ENCODE measurements at places on chromosomes 12 and 14.

GRCh38 chr12:26631846-26632245, 201.1 kb downstream of the ITPR2 start:
- peak; percentile 35 for DNase-seq

DNA sequence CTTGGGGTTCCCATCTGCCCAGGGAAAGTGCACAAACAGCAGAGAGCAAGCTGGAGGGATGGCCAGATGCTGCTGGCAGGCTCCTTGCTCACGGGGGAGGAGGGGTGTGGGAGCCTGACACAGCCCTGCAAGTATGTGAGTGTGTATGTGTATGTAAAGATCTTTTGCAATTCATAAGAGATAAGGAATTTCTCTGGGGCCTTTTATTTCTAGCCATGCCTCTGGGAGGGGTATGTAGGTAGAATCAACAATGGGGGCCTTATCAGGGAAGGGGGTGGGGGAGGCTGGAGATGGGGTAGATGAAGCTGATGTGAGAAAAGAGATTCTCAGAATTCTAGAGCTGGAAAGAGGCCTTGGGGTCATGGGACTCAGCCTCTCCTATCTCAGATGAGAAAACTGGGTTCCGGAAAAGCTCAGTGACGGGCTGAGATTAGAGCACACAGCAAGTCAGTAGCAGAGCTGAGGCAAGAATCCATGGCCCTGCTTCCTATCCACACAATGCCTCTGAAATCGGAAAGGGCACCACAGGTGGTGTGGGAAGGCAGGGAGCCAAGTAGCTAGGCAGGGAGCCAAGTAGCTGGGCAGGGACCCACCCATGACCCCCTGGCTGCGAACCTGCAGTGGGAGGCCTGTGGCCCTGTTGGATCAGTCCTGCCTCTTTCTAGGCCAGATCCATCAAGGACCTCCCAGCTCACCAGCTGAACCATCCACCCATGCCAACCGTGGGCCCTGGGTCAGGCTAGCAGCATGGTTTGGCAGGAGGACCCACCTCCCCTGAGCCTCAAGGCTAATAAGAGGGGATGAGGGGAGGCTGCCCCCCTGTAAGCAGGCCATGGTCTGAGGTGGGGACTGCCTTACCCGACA, 54.7 kb downstream of the PLEKHG3 start:
- peak; percentile 65 for DNase-seq

GRCh38 chr14:90576981-90577660, 180.3 kb downstream of the CALM1 start:
- DNase-seq = no peak

- no peak for DNase-seq
These were observed 5.3 kb downstream of the NEK9 start for GRCh38 chr14:75121552-75121951.

- no peak for DNase-seq
These were observed 39.8 kb downstream of the SPRING1 start for GRCh38 chr12:116698116-116698515.

DNA sequence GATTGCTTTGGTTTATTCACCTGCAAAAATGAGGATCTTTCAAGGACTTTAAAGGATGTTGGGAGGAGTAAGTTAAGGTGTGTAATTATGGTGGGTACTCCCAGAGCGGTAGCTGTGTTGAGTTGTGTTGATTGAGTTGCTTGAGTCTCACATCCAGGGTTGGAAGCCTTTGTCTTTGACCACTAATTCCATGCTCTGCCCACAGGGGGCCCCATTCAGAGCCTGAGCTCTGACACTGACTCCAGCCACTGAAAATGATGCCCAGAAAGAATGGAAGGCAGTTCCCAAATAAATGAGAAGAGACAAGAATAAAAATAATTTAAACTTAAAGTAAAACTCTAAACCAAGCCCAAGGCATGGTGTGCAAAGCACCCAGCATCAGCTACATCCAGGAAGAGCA, 237.4 kb upstream of the PWP1 start:
- no peak for DNase-seq

DNA sequence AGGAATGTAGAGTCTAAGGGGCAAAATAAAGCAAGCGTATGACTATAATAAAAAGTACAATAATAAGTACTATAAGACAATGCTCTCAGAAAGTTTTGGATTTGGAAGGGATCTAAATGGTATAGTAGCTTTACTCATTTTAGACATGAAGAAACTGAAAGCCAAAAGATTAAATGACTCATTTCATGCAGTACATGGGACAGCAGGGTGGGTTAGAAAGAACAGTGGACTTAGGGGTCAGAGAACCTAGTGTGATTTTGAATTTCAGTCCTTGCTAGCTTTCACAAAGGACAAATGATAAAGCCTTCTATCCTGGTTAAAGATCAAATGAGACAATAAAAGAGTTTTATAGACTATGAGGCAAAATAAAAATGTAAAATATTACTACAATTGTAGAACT, 6.8 kb upstream of the LEMD3 start:
- no peak for DNase-seq

- DNase-seq = no peak
These were observed 135.9 kb downstream of the PAH start for GRCh38 chr12:102781117-102781516.

- no peak for DNase-seq
These were observed 158.3 kb downstream of the KIF26A start for GRCh38 chr14:104296388-104297312.

DNA sequence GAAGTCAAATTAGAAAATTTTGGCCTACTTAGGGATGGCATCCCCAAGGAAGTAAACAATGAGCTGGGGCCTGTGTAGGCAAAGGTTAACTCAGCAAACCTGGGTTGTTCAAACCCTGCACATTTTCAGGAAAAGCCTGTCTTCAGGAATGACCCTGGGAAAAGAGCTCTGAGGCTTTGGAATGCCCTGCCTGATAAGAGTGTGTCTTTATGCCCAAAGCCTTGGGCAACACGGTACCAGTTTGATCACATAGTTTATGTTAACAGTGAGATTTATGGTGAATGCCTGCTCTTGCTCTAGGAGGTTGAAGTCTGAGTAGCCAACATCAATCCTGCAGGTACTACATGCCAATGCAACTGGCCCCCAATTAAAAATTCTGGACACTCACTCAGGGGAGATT, 28.2 kb upstream of the STAB2 start:
- no peak for DNase-seq

DNA sequence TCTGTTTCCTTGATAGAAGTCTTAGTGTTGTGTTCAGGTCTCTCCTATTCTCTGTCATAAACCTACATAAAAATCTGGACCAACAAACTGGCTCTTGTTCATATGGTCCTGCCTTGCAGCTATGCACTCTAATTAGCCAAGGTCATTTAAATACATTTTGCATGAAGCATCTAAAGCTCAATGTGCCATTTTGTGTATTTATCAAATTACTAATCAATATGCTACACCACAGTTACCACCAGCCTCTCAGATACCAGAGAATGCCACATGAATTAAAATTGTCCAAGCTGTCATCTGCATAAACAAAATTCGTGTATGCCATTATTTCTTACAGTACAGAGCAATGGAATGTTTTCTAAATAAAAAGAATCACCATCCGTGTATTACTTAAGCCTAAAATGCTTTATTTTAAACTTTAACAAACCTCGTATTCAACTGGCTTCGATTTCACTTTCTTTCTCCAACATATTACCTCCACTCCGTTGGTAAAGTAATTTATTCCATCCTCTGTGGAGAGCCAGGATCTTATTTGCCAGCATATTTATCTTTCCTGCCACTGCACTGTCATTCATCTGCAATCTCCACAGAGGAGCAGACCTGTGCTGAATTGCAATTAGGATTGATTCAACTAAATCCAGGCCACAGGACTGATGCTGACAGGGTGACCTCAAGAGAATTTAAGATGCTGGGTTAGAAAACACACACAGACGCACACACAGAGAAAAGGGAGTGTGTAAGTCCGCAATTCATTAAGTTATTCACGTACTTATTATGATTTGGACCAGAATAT, 284.1 kb upstream of the FOXG1 start:
- DNase-seq = no peak

DNA sequence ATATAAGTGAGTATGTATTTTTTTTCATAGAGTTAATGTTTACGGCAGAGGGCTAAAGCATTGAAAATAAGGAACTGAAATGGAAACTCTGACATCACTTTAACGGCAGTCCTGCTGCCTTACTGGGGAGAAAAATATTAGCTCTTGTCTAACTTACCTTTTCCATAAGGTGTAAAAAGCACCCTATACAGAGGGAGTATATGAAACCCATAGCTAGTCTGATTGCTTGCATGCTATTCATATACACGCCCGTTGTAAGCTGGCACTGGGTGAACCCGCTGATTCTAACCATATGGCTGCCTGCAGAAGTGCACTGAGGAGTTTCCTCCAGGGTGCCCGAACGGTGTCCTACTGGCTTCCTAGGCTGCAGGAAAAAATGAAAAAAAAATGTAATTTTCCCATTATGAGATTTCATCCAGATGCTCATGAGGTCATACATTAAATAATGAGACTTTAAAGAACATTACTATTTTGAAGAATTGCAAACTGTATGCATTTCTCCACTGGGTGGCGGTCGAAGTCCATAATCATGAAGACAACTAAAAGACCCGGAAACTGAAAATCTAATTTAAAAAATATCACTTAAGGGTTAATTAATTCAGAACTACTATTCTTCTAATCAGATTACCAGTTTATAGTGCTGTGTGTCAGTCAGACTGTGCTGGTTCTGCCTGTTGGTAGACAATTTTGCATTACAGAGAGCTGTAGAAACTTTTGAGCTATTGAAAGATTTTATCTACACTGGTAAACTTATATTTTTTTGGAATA, 144.7 kb downstream of the ALX1 start:
- peak; percentile 11 for DNase-seq

DNA sequence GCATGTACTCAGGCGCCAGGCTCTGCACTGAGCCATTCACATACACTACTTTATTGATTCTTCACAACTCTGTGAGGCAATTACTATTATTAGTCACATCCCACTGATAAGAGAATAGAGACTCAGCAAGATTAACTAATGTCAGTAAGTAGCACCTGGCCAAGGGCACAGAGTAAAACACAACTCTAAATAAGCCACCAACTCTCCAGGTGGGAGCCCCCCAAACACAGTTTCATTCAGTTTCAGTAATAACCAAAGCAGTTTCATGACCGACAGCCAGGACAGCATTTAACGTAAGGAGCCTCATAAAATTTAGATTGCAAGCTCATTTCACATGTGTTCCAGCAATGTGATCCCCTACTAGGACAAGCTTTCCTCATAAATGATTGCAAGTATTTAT, 323.1 kb upstream of the CCDC196 start:
- DNase-seq = no peak

DNA sequence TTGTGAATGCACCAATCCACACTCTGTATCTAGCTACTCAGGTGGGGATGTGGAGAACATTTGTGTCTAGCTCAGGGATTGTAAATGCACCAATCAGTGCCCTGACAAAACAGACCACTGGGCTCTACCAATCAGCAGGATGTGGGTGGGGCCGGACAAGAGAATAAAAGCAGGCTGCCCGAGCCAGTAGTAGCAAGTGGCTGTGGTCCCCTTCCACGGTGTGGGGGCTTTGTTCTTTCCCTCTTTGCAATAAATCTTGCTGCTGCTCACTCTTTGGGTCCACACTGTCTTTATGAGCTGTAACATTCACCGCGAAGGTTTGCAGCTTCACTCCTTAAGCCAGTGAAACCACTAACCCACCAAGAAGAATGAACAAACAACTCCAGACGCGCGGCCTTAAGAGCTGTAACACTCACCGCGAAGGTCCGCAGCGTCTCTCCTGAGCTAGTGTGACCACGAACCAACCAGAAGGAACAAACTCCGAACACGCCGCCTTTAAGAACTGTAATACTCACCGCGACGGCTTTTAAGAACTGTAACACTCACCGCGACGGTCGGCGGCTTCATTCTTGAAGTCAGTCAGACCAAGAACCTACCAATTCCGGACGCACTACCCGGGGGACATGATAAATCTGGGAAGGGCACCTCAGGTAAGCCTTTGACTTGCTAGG, 4.6 kb upstream of the LDHB start:
- DNase-seq = no peak

- DNase-seq = no peak
These were observed 68.9 kb downstream of the ALG10B start for GRCh38 chr12:38385486-38385885.

- DNase-seq = peak; percentile 51
These were observed 48.8 kb downstream of the LTBP2 start for GRCh38 chr14:74563233-74563585.

DNA sequence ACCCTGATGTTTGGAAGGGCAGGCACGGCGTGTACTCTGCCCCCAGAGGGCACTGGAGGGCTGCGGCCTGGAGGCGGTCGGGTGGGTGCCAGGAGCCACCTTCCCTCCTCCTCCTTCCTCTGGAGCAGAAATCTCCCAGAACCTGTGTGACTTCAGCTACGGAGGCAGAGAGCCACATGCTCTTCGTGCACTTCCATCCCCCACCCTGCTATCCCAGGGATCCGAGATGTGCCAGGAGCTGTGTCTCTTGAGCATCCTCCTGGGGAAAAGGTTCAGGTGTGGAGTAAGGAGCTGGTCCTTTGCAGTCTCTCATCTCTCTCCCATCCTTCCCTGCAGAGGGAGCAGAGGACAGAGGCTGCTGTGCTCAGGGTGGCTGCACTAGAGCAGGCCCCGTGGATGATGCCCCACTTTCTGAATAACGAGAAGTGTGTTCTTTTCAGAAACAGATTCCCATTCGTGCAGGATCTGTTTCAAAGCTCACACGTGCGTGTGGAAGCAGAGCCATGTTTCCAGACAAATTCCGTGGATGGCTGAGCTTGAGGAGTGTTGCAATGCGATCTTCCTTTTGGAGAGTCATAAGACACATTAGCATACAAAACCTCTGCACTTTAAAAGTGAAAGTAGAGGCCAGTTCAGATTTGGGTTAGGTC, 162.9 kb downstream of the ADGRD1 start:
- DNase-seq = no peak

GRCh38 chr14:100158566-100159093, 815 bp downstream of the DEGS2 start:
- no peak for DNase-seq

DNA sequence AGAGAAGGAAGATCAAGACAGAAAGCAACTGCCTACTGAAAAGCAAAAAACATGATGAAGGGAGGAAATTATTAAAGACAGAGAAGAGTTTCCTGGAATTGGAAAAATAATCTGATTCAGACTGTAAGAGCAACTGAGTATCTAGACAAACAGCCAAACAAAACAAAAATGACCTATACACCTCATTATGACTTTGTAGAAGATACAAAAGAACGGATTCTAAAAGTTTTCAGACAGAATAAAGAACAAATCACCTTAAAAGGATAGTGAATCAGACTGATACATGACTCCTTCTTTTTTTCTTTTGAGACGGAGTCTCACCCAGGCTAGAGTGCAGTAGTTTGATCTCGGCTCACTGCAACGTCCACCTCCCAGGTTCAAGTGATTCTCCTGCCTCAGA, 10.4 kb downstream of the OSBPL8 start:
- no peak for DNase-seq

DNA sequence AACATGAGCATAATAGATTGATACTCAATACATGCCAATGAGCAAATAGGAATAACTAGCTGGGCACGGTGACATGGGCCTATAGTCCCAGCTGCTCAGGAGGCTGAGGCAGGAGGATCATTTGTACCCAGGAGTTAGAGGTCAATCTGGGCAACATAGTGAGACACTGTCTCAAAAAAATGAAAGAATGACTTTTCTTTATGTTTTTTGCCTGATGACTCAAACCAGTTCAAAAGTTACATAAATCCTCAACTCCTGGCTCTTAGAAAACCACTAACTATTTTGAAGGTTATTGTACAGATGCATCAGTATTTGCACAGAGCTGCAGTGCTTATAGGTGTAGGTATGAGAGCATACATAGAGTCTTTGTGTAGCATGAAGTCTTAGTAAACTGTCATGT, 219.2 kb upstream of the RGS6 start:
- DNase-seq = no peak

- no peak for DNase-seq
These were observed 827 bp downstream of the ALDH2 start for GRCh38 chr12:111767362-111768158.
